ENCODE measurements at places on chromosomes 3 and 15.

DNA sequence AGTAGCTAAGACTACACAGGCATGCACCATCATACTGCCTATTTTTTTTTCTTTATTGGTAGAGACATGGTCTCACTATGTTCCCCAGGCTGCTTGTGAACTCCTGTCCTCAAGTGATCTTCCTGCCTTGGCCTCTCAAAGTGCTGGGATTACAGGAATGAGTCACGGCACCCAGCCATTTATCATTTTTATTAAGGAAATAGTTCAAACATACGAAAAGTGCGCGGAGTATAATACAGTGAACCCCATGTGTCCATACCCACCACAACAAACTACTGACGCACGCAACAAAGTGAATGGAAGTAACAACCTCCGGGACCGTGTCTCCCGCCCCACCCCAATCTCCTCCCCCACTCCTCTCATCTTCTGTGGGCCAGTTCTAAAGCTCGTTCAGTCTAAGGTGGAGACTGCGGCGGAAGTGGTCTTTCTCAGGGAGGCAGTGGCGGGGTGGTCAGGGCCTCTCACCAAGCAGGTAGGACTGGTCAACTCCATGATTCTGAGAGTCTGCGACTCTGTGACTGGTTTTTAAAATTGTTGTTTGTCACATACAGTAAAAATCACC lies 42.1 kb downstream of the DNAJB8 start:
- no peak for DNase-seq

DNA sequence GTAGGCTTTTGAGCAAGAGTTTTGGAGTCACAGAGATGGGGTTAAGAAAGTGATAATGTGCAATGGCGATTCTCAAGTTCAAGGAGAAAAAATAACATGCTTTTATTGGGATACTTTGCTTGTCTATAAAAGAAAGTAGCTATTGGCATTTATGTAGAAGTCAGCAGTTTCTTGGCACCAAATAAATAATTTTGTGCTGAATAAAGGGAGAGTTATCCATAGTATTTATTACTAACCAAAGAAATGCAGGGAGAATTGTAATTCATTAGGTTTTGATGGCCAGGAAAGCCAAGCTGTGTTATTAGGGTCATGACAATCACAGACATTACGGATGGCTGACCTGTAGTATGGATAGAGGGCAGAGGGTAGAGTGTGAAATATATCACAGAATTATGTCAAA lies 33.1 kb downstream of the BTD start:
- DNase-seq = no peak

DNA sequence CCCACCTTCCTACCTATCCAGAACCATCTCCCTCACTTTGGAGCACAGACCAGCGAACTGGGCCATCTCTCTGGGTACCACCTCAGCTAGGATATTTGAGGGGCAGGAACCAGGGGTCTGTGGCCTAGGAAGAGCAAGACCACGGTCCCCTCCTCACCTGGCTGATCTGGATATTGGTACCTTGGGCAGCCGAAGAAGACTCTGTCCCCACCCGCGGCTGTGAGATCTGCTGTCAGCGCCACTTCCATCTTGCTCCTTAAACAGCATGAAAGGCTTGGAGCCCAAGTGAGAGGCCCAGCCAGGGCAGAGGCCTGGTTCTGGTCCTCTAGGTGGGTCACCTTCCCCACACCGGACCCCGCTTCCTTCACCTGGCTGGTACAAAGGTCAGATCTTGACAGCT lies 26.6 kb downstream of the SEC61A1 start:
- no peak for DNase-seq

DNA sequence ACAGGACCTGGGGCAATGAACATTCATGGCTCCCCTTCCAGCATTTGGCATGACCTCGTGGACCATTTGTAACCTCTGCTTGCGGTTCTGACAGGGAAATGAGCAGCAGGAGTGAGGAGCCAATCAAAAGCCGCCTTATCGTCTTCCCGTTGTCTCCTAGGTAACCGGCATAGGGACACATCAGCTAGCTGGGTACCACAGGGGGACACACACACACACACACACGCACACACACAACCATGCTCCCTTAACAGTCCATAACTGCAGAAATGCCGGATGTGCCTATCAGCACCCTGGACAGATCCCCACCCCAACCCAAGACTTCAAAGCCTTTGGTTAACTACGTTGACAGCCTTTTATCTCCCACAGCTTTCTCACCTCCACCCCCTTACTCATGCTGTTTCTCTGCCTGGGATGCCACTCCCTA lies 53.4 kb upstream of the CCDC174 start:
- peak; percentile 55 for DNase-seq

DNA sequence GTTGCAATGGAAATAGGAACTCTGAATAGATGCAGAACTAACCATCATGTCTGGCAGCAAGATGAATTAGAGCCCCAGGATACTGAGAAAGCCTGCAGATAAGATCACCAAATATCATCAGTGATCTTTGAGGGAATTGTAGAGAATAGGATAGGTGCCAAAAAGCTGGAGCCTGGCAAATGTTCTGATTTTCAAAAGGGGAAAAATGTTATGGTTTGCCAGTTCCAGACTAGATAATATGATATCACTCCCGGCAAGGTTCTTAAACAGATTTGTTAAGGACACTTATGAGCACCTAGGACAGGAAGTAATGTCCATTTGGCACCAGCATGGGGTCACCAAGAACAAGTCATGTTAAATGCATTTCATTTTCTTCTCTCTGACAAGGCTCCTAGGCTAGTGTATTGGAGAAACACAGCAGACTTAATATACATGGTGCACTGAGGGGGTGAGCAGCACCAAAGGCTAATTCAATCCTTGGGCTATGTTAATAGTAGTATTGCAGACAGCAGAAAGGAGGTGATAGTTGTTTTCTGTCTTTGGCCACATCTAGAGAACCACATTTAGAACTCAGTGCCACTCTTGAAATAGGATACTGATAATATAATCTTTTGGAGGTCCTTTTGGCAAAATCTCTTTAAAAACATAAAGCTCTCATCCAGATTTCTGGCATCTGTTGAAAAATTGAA lies 4.8 kb downstream of the SRGAP3 start:
- DNase-seq = no peak

- DNase-seq = no peak
Measured at GRCh38 chr15:68644083-68644904, 65.5 kb downstream of the CORO2B start.

DNA sequence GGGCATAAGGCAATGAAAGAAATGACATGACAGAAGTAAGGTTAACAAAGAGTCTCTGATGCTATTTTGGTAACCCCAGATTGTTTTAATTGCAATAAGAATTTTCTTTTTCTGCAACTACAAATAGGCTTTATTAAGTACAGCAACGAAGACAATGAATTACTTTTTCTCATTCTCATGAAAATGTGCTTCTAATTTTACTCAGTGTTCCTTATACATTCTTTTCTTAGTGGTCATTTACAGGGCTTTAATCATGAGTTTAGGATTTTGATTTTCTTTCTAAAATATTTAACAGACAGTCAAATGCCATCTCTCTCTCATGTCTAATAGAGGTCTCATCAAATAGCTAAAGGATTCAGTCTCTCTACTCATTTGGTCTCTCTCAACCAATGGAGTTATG lies 452.1 kb downstream of the RAP2B start:
- no peak for DNase-seq

- no peak for DNase-seq
Measured at GRCh38 chr3:86990734-86991481, at the start of gene VGLL3. Gene VGLL3, minus strand, starts transcription at chr3:86991149. Its CDS starts 406 bp downstream, at chr3:86990743.

- no peak for DNase-seq
Measured at GRCh38 chr3:173753593-173753992, 356.0 kb downstream of the NLGN1 start.

DNA sequence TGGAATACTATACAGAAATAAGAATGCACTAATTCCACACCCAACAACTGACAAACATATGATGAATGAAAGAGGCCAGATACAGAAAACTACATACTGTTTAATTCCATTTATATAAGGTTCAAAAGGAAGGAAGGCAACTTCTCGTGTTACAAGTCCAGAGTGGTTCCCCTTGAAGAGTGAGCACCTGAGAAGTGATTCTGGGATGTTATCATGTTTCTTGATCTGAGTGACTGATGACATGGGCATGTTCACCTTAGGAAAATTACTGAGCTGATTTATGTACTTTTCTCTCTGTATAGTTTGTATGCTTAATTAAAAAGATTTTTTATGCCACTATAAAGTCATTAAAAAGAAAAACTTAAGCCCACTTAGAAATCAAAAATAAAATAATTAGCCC lies 13.6 kb downstream of the CCDC12 start:
- no peak for DNase-seq

DNA sequence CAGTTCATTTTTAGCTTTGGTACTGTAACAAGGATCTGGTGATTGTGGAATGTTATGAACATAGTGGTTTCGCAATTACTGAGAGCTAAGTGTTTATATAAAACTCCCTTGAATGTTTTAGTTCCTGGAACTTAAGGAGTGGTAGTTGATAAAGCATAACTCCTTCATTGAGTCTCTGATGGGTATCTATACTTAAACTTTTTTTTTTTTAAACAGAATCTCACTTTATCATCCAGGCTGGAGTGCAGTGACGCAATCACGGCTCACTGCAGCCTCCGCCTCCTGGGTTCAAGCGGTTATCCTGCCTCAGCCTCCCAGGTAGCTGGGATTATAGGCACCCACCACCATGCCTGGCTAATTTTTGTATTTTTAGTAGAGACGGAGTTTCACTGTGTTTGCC lies 11.3 kb downstream of the PRKCI start:
- no peak for DNase-seq

DNA sequence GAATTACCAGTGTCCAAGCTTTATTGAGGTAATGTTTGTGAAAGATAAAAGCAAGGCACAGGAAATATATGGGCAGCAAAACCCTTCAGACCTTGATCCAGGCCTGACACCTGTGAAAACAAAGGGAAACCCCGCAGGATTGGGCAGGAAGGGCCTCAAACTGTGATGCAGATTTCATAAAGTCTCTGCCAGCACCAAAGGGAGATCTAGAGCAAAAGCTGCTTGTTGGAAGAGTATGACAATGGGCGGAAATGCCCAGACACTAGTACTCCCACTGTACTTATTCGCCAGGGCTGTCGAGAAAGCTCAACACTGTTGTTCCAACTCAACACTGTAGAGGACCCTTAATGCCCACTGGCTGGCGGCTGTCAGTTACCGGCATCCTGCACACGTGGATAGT lies 207.9 kb downstream of the CD47 start:
- no peak for DNase-seq

GRCh38 chr3:170044795-170045244 lies 7.0 kb downstream of the GPR160 start:
- DNase-seq = no peak

- no peak for DNase-seq
Measured at GRCh38 chr3:190339130-190339529, 16.9 kb upstream of the CLDN1 start.

GRCh38 chr15:81923561-81924350 lies 122.1 kb downstream of the MEX3B start:
- no peak for DNase-seq

- no peak for DNase-seq
Measured at GRCh38 chr3:62874711-62875557, at the start of gene CADPS. Gene CADPS, minus strand, starts transcription at chr3:62875416. Its CDS starts 387 bp downstream, at chr3:62875029.

- DNase-seq = no peak
Measured at GRCh38 chr15:88603885-88604284, 17.3 kb upstream of the AEN start.

- no peak for DNase-seq
Measured at GRCh38 chr3:38598791-38599190, 50.7 kb downstream of the SCN5A start.

DNA sequence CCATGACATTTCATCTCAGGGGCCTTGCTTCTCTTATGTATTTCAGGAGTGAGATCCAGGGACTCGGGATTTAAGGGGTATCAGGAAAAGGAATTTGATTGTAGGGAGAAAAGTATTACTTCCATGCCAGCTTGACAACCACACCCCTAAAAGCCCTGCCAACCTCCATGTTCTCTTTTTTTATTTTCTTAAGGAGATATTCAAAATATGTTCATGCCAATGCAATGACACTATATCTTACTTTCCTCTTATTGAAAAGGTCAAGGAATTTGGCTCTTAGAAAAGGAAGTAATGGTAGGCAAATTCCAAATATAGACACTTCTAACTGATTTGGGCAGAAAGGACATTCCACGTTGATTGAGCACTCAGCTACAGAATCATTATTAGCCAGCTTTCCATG lies 407.5 kb upstream of the NECTIN3 start:
- DNase-seq = no peak

DNA sequence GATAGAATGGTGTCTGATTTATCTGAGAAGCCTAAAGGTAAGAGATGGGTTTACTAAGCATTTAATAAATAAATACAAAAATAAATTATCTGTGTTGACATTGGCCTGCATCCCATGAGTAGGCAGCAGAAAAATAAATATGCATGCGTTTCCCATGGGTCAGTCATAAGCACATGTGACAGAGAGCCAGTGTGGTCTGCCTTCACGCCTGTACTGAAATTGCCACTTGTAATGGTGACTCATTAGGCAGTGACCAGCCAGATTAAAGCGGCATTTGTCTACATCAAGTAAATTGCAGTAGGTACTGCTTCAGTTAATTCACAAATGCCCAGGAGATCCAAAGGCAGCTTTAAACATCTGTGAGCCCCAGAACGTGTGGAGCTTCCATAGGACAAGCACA lies 399.6 kb downstream of the NAALADL2 start:
- no peak for DNase-seq

DNA sequence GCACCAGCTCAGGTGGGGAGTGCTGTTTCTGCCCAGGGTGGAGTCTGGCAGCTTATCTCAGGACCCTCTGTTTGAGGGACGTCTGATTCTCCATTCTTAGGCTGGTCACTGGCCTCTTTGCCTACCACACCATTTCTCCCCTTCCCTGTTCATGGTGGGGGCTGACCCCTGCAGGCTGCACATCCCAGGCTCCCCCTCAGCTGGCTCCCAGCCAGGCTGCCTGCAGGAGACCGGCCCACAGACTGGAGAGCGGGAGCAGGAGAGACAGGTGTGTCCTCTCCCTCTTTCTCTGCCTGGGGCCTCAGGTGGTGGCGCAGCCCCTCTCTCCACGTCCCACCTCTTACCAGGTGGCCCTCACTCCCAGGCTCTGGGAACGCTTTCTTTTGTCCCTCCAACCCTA lies 60.8 kb downstream of the RAB11A start:
- no peak for DNase-seq

GRCh38 chr15:84785053-84785452 lies 32.1 kb upstream of the ALPK3 start:
- DNase-seq = no peak

DNA sequence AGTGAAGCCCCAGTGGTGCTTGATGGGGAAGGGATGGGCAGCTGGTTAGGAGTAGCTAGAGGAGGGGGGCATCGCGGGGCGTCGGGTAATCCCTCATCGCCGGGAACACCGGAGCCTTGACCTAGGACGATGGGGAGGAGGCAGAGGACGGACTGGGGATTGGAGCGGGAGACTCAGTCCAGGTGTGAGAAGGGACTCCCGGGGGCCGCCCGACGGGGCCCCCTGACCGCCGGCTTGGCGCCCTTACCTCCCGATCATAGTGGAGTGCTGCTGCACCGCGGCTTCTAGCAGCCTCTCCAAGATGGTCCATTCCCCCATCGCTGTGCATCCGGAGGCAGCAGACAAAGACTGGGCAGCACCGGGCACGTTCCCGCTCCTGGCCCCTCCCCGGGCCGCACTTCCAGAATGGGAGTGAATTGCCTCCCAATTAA lies 612 bp downstream of the GJD2 start:
- no peak for DNase-seq

GRCh38 chr3:157786618-157787017 lies 283.4 kb upstream of the VEPH1 start:
- DNase-seq = no peak

All from activated gamma-delta T cell treated with Interleukin-2 at 50 U/mL for 16 hours (primary cell).